ELF-1 (cell line): ENCODE measurements at places on chromosomes 6 and 20.

DNA sequence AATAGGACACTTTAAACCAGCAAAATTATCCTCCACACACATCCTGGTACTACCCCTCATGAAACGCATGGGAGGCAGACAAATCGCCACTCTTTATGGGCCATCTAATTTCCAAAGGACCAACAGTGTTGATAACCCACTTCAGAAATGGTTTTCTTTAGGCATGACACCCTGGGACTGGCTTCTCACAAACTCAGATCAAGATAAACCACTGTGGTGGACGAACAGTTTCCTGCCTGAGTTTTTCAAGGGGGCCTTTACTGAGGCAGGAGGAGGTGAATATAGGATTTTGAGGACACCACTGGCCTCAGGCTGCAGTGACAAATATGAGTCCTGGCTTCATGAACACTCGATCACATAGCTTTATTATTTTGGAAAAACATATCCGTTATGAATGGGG lies 26.0 kb downstream of the TRAM2 start:
- no peak for DNase-seq

GRCh38 chr6:56073315-56073714 lies 174.1 kb downstream of the COL21A1 start:
- DNase-seq = no peak

GRCh38 chr6:28585335-28585734 lies 59.7 kb downstream of the GPX5 start:
- no peak for DNase-seq

- DNase-seq = no peak
These were observed 502.4 kb downstream of the BCKDHB start for GRCh38 chr6:80608881-80609280.

DNA sequence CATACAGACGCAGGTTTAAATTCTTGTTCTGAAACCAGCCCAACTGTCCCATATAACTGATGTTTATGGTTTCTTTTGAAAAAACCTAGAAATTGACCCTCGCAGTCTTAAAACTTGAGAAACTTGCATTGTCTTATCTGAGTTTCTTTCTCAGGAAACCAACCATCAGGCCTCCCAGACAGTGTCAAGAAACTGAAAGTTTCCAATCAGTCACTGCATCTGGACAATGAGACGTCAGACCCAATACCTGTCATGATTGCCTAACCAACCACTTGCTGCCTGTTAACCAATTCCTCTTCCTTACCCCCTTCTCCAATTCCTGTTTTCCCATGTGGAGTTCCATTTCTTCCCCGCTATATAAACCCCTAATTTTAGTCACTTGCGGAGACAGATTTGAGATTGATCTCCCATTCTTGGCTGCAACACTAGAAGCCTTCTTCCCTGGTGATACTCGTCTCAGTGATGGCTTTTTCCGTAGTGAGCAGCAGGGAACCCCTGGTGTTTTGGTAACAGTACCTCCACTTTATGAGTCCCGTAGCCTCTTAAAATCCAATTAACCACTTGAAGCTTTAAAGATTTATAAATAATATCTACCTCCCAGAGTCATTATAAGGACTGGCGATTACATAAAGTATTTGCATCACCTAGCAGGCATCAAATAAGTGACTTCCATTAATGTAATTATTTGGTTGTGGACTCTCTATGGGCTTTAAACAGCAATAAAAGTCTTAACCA lies 49.3 kb downstream of the GPR63 start:
- no peak for DNase-seq

- no peak for DNase-seq
These were observed 106.1 kb downstream of the SLC22A3 start for GRCh38 chr6:160454303-160454702.

- peak; percentile 53 for DNase-seq
These were observed 85.4 kb downstream of the HFE start for GRCh38 chr6:26172608-26172968.

DNA sequence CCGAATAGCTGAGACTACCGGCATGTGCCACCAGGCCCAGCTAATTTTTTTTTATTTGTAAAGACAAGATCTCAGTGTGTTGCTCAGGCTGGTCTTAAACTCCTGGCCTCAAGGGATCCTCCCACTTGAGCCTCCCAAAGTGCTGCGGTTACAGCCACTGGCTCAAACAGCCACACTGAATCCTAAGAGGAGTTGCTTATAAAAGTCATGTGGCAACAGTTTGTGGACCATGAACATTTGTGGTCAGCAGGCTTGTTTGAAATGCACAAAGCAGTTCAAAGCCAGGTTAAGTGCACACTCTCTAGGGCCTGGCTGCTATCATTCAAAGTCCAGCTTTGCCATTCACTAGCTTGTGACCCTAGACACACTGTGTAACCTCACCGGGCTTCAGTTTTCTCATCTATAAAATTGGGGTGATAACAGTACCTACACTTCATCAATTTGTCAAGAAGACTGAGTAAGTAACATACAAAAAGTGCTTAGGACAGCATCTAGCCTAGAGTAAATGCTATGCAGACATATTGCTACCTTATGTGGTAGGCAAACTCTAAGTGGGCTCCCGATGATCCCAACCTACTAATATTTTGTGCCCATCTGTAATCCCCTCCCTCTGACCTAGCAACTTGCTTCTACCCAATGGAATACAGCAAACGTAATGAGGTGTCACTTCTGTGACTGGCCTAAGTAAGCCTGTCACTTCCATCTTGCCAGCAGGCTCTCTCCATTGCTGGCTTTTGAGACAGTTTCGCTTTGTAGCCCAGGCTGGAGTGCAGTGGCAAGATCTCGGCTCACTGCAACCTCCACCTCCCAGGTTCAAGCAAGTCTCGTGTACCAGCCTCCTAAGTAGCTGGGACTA lies 122.9 kb downstream of the ZMYND8 start:
- DNase-seq = no peak

DNA sequence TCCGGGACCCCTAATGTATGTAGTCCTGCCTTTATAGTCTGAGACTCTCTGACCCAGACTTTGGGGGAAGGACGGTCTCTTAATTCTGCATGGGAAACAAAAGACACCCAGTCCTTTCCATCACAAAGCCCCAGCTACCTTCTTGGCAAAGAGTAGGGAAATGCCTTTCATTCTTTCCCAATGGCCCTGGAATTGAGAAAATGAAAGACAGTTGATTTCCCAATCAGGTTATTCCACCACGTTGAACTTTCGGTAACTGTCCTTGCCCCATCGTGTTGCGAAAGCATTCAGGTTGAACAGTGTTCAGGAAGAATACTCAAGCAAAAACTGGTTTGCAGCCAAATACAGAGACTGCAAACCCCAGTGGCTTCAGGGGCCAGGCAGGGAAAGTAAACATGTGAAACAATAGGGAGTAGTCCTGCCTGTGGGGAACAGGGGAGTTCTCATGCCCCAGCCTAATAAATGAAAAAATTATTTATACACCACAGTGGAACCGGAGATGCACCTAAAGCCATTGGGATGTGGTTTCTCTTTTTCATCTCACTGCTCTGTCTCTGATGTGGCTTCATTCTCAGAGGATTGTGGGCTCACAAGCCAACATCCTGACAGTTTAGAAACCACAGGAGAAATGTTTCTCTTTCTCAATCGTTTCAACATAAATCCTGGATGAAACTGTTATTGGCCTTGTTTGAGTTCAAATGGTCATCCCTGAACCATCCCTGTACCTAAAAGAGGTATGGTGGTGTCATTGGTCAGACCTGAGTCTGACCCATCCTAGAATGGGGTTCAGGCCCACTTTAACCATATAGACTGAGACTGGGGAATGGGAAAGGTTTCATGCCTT lies 44.2 kb upstream of the SLC9A8 start:
- DNase-seq = peak; percentile 74

- DNase-seq = no peak
These were observed 41.4 kb upstream of the BEND6 start for GRCh38 chr6:56913285-56914074.

DNA sequence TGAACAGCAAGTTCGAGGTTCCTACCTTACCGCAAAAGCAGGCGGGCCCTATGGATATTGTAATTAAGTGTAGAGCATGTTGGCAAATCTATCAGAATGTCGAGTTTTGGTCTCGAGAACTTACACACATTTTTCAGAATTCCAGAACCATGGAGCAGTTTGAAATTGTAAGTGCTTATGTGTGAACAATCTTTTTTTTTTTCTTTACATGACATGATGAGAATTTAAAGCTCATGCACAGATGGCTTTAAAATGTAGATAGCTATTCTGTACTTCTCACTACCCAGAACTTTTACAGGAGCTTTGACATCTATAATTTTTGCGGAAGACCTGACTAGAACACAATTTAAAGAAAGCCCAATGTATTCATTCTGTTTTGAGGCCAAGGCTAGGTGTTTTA lies 117.8 kb upstream of the RSPO3 start:
- no peak for DNase-seq

- DNase-seq = no peak
These were observed at the start of gene TOX2 for GRCh38 chr20:43914311-43915210. Gene TOX2 (plus strand): TSS chr20:43914852. CDS start chr20:43914892, 40 bp downstream.

DNA sequence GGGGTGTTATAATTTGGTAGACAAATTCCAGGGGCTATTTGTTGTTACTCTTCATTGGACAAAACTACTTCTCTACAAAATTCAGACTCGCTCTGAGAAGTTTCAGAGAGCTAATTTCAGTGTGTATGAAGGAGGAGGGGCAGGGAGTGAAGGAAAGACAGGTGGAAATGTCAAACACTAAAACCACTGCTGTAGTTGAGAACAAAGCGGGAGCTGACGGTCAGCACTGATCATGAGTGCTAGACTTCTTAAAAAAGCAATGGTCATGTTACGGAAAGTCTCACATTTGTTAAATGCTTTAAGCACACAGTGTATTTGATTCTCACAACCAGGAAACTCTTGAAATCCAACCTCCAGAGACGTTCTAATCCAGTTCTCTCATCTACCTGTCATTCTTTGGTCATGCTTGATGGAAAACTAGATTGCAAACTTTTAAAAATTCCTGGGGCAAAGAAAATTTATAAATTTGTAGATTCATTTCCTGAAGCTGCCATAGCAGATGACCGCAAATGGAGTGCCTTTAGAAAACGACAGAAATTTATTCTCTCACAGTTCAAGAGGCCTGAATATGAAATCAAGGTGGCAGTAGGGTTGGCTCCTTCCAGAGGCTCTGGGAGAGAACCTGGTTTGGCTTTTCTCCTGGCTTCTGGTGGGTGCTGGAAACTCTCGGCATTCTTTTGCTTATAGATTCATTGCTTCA lies 100.7 kb upstream of the CARMIL1 start:
- DNase-seq = no peak

DNA sequence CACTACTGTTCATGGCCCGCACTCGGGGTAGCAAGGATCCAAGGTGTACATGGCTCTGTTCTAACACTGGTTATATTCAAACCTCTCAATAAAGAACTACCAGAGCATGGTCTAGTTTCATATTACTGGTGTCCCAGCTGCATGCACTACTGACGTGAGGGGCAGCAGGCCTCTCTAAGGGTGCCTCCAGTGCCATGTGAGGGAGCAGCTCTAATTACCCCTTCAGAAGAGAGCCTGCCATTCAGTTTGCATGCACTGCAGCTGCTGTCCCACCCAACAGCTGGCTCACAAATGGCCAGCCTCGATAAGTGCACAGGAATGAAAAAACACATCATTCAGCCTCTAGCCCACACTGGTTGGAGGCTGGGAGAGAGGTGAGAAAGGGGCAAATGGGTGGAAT lies 85.2 kb downstream of the SMLR1 start:
- DNase-seq = no peak

- DNase-seq = peak; percentile 66
These were observed 16.5 kb downstream of the COL20A1 start for GRCh38 chr20:63309261-63310071.

GRCh38 chr6:6586671-6587526 lies 1.6 kb upstream of the LY86 start:
- DNase-seq = no peak

DNA sequence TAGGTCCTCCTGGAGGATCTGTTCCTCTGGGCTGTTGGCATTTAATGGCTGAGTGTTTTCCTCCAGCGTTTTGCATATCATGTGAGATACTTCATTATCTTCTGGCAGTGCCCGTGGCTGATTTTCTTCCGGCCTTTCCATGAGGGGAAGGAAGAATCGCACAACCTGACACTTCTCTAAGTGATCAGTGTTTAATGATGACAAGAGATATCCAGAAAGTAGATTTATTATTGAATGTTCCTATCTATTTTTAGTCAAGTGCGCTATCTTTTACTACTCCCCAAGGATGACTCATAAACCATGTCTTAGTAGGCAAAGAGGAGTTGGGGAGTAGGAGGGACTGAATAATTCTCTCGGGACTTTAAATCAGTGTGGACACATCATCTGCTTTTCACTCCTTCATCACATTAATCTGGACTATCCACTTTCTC lies 149.7 kb downstream of the PLCB4 start:
- no peak for DNase-seq

GRCh38 chr20:48759631-48760245 lies 68.1 kb downstream of the PREX1 start:
- DNase-seq = no peak

DNA sequence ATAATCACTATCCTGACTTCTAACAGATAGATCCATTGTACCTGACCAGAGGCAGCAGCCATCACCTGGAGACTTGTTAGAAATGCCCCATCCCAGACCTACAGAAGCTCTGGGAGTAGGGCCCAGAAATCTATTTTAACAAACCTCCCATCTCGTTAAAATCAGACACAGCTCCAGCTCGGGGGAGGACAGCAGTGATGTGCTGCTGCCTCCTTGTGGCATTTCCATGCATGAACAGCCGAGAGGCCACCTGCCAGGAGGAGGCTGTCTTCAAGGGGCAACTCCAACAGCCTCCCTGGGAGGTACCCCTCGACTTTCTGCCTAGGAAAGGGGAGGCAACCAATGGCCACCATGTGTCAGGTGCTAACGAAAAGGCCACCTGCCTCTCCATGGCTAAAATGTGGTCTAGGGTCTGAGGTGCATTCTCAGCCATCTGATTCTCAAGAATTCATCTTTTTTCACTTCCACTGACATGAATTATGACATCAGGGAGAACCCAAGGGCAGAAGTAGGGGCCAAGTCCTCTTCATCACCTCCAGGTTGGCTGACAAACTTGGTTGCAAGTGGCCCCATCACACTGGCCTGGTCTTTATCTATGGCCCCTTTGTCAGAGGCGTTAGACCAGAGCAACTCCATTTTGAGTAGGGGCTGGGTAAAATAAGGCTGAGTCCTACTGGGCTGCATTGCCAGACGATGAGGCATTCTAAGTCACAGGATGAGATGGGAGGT lies 12.2 kb upstream of the KCNK15 start:
- DNase-seq = peak; percentile 78

- no peak for DNase-seq
These were observed 16.9 kb upstream of the ANGPT4 start for GRCh38 chr20:933029-933428.

- peak; percentile 25 for DNase-seq
These were observed 61.0 kb upstream of the CDH4 start for GRCh38 chr20:61191096-61191495.

- no peak for DNase-seq
These were observed 54.1 kb upstream of the VSX1 start for GRCh38 chr20:25136056-25136455.

DNA sequence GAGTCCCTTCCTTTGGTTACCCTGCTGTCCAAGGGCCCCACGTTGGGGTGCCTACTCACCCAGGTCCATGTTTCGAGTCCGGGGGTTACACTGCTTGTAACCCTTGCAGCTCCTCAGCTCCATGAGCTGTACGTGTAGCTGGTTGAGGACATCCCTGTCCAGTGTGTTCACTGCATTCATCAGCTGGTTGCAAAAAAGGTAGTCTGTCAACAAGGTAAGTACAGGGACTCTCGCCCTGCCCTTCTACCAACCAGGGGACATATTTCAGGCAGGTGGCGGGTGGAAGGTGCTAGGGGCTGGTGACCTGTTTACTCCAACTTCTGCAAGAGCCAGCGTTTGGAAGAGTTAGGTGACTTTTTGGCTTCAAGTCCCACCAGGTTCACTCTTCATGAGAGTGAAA lies 123.6 kb downstream of the SULF2 start:
- DNase-seq = no peak

- no peak for DNase-seq
These were observed 40.3 kb downstream of the ATP9A start for GRCh38 chr20:51727872-51728271.

GRCh38 chr20:5072756-5073659 lies 46.8 kb downstream of the PCNA start:
- DNase-seq = peak; percentile 27
